ENCODE measurements at places on chromosomes 1 and 21.

DNA sequence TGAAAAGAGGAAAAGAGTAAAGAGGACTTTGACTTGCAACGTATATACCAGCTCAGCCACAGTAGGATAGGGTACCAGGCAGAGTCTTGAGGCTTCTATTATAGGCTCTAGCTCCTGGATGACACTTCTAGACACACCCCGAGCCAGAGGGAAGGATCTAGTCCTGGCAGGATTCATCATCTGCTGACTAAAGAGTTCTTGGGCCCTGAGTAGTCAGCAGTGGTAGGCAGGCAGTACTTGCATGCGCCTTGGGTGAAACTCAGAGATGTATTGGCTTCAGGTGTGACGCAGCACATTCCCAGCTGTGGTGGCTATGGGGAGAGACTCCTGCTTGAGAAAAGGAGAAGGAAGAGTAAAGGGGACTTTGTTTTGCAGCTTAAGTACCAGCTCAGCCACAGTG lies 162.3 kb upstream of the APP start:
- DNase-seq: no peak

GRCh38 chr1:109726728-109727373 lies 14.0 kb downstream of the GSTM3 start:
- DNase-seq: no peak

DNA sequence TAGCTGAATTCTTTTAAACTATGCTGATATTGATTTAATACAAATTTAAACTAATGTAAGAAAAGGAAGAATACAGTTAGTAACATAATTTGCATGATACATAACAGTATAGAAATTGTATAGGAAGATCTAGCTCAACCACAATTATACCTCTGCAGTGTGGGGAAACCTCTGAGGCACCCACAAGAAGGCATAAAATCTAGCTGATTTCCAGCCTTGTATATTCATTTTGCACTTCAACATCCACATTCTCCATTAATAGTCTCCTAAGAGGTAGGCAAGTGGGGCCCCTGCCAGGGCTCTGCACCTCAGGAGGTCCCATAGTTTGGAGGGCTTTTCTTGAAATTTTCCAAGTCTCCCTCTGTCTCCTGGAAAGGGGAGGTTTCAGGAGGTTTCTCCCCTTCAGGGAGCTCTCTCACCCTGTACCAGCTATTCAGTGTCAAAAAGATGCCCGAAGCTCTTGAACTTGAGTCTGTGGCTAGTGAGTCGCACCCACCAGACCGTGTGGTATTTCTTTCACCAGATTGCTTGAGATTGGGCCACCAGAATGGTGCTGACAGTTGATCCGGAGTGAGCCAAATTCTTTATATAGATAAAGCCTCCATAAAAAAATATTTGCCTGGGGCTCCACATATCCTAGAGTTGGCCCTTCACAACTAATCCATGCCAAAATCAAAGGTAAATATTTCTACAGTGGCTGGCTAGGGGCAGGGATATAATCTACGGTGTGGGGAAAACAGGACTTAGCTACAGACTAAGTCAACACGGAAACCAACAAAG lies 108.2 kb downstream of the TIAM1 start:
- DNase-seq: no peak

DNA sequence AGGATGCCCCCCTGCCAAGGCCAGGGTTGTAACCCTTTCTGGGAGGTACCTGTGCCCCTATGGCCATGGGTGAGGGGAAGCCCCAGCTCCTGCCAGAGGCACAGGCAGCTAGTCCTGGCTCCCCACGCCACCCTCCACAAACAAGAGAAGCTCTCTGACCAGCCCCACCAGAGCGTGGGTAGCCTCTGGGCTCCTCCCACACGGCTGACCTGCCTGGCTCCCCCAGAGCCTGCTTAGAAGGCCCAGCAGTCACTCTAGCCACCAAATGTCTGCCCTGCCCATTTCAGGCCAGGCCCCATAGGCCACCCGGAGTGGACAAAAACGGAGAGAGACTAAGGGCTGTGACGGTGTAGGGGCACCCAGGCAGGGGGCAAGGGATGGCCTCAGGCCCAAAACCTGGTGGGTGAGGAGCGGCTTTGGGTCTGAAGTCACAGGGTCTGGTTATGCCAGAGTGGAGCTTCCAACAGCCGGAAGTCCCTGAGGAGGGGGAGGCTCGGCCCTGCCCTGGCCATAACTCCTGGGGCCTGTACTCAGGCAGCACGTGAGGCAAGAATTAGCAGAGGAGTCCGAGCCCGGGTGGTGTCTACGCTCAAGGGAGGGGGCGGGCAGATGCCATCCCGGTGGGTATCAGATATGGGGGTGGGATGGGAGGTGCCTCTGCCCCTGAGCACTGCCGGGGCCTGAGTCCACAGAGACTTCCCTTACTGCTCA lies 155.4 kb downstream of the CASZ1 start:
- no peak for DNase-seq

- DNase-seq: no peak
Observed at GRCh38 chr21:8992731-8993174, 1528.6 kb upstream of the TPTE start.

- no peak for DNase-seq
Observed at GRCh38 chr1:172929006-172929405, 121.7 kb downstream of the TNFSF18 start.

DNA sequence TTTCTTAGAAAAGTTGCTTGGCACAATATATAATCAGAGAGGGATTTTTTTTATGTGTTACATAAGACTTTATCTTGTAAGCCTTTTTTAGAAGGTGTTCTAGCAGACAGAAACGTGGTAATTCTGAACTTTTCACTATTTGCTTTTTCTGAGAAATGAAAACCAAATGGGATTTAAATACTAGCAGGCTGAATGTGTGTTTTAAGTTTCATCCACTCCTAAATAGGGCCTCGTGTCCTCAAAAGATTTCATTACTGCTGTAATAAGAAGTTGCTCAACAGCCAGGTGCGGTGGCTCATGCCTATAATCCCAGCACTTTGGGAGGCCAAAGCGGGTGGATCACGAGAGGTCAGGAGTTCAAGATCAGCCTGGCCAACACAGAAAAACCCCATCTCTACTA lies 44.7 kb upstream of the FMO2 start:
- DNase-seq: no peak

DNA sequence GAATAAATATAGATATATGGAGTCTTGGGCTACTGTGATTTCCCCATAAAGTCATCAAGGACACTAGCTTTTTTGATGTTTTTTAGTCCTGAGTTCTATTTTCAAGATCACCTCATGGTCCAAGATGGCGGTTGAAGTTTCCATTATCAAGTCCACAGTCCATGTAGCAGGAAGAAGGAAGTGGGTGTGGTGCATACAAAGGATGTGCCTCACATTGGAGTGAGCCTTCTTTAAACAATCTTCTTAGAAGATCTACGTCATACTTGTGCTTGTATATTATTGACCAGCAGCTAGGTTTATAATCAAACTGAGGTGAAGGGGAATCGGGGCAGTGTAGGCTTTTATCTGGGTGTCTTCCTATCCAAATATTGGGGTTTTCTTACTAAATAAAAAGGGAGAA lies 93.4 kb downstream of the FGGY start:
- DNase-seq: no peak

- DNase-seq: peak; percentile 47
Observed at GRCh38 chr1:59360170-59360569, 63.3 kb downstream of the FGGY start.

GRCh38 chr1:99369154-99369553 lies 104.9 kb downstream of the PLPPR4 start:
- DNase-seq: no peak

DNA sequence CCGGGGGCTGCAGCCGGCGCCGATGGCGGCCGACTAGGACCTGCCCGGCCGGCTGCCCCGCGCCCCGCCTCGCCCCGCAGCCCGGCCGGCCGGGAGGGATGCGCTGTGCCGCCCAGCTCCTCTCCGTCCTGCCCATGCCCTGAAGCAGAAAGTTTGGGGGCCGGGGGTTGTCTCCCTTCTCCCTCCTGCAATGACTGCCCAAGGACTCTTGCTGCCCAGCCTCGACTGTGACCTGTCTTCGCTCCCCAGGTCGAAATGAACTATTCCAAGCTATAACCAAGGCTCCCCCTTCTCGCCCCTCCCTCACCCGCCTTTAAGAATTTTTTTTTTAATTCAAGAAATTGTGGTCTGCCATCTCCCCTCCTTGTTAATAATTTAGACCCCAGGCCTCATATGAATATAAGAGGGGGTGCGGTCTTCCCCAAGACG lies 361 bp downstream of the TMCC2 start:
- no peak for DNase-seq

DNA sequence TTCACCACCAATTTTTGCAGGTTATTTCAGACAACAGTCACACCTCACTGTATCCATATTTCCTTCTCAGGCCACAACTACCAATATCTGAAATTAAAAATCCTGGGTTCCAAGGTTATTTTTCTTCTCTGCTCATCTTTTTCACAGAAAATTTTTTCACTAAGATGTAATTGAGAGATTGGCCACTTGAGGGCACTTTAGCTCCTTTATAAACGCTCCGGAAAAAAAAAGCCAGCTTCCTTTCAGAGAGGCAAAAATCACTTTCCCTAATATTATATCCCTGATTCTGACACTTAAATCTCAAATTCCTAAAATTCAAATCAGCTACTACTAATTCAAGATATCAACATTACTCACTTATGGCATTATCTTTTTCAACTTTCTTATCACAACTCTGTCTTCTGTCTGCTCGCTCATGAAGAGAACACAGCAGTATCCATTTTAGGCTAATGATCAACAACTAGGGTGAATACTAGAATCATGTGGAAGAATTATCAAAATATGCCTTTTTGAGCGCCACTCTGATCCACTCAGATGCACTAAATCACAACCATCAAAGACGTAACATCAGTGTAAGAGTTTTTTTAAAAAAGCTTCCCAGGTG lies 101.4 kb upstream of the RGS1 start:
- no peak for DNase-seq

Data from GM04503 (cell line).